Esophagus mucosa (tissue), 1 donor: ENCODE measurements at places on chromosomes 3 and 15. TPM values are rescaled to one million over a fixed set of nuclear protein-coding genes. Genes with fewer than 3 reads are reported as not detected.

DNA sequence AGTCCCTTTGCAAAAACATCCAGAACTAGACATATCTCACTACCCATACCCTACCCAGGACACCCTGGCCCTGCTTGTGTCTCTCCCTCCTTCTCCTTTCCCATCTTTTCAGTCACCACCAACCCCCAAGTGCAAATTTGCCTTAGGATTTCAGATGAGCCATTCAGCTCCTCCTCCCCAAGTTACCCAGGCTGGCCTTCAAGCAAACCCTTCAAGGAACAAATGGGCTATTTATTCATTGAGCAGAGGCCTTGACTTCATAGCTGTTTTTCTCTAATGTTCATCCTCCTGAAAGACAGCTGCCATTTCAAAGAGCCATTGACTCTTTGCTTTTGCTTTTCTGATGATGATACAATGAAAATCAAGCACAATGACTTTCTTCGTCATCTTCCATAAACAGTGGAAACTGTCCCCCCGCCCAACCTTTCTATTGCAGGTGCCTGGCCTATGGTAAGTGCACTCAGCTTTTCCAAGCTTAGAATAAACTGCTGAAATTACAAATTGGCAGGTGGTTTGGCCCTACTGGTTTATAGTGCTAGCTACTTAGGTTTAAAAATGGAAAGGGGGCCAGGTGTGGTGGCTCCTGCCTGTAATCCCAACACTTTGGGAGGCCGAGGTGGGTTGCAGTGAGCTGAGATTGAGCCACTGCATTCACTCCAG lies 26.1 kb upstream of the KLHL6 start:
- ATAC-seq = no peak

DNA sequence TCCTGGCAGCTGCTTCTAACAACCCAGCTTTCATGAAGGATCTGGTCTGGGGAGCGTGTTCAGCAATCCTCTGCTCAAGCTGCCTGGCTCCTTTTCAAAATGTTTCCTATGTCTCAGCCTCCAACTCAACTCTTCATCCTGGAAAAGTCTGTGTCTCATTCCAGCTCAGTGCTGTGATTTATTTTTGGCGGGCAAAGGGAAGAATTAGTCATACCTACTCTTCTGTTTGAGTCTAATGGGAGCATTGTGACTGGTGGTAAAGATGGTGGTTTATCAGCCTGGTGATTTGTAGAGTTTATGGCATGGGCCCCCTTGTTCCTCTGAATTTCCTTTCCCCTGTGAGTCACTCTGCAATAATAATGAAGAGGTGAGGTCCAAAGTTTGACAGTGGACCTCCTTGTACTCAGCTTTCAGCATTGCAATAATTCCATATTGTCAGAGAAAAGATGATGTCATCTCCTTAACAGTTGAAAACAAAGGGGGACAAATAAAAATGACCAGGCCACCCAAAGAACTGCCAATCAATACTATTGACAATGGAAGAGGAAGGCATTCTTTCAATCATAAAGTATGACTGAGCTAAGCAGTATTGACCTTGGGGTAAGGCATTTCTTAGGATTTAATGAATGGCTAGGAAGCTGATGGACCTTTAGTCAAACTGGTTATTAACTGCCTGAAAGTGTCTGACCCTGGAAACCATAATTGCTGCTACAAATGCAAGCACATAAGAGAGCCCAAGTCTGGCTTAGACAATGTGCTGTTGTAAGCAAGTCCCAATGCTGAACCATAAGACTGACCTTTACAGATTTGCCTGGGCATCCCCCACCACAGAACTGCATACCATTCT lies 204.7 kb upstream of the MCTP2 start:
- peak; percentile 62 for ATAC-seq

- no peak for ATAC-seq
Observed at GRCh38 chr15:65244638-65245037, 33.4 kb upstream of the CILP start.

DNA sequence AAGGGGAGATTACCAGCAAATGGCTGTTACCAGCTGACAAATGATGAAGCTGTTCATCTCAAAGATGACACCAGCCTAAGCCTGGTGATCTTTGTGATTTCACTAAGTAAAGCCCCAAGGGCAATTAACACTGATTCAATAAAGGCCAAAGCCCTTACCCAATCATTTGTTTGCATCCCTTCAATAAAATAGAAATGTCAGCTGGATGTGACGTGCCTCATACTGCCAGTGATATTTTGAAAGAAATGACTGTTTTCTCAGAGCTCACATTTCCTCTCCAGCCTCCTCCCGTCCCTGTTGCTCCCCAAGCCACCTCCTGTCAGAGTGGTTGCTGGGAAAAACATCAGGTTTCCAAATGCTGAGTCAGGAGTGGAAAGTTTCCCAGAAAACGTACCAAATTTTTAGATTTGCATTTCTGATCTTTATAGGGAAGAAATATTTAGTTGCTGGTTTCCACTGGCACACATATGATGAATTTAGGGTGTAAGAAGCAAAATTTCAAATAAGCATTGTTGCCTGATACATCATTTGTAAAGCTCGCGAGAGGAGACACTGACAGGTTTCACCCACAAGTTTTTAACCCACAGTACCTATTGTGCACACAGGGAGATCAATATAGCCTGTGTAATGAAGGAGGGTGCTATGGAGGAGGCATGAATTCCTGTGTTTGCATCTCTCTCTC lies 21.0 kb downstream of the C2CD4A start:
- ATAC-seq = no peak

DNA sequence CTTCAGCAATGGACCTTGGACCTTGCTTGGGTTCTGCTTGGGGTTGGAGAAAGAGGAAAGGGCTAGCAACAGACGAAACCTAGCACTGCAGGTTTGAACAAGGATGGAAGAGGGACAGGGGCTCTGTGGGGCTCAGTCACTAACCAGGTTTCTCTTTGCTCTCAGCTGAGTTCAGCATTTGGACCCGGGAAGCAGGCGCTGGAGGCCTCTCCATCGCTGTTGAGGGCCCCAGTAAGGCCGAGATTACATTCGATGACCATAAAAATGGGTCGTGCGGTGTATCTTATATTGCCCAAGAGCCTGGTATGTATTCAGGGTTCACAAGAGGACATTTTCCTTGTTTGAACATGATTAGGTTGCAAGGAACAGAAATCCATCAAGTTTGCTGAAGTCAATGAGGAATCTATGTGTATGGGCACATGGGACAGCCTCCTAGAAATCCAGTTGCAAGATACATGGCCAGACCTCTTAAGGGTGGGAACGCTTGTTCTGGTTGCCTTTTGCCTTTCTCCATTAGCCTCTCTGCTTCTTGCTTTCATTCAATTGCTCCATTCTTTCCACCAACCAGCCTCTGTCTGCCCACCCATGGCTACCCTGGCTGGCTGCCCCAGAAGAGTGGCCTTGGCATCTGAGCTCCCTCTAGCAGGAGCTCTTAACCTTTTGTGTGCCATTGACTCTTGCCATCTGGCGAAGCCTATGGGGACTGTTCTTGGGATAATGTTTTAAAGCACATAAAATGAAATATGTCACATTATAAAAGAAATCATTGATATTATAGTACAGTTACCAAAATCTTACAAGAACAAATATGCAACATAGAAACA lies 55.9 kb downstream of the DNASE1L3 start:
- no peak for ATAC-seq

- ATAC-seq = no peak
Observed at GRCh38 chr3:72352176-72352575, 496.1 kb downstream of the SHQ1 start.

GRCh38 chr15:99895956-99896311 lies 162.7 kb upstream of the LYSMD4 start:
- no peak for ATAC-seq

GRCh38 chr15:74724570-74725224 lies 631 bp downstream of the CYP1A1 start:
- ATAC-seq = no peak

DNA sequence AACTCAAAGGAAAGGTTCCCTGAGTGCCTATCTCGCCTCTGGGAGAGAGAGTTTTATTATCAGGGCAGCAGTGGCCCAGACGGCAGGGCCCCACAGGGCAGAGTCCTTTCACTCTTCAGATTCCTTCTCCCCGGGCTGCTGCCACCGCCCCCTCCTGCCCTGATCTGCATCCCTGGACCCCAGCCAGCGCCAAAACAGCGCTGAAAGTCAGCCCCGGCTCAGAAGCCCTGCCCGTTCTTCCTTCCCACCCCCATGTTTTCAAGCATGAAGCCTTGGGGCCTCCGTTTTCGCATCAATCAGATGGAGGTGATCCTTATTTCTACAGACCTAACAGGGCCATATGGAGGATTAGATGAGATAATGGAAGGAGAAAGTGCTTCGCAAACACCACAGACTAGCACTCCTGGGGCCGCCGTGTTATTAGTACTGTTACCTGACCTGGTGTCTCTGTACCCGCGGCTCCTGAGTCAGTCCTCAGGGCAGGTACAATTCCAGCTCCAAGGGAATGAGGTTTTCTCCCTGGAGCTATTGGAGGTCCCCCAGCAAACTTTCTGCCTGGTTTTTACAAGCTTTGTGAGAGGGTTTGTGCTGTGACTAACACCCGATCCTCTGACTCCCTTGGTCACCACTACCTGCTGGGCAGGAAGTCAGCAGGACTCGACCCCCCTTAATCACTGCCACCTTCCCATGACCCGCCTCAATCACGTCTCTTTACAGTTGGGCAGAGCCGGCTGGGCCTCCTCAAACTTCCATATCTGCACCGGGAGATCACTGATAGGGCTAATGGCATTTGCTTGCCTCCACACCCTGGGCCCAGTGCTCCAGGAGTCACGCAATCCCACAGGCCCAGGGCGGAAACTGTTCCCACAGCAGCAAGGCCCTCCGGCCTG lies 39.5 kb upstream of the TSEN2 start:
- ATAC-seq = no peak

The CELF6 gene
- not detected for total RNA-seq

The ZNF80 gene
- total RNA-seq = not detected
